ENCODE measurements at places on chromosomes 6 and 20.
A peak's percentile ranks its signal among the peaks of the same experiment; 100 is the strongest.

GRCh38 chr6:147468634-147469033 is 39.9 kb upstream of the SAMD5 start:
- no peak for DNase-seq

- no peak for DNase-seq
These were observed 2.1 kb downstream of the GABRR2 start for GRCh38 chr6:89313006-89313405.

- no peak for DNase-seq
These were observed 68.8 kb upstream of the NNAT start for GRCh38 chr20:37452236-37452635.

GRCh38 chr6:41352396-41352795 is 17.0 kb downstream of the NCR2 start:
- no peak for DNase-seq

GRCh38 chr6:11201772-11202512 is 30.5 kb downstream of the NEDD9 start:
- DNase-seq, result no peak

DNA sequence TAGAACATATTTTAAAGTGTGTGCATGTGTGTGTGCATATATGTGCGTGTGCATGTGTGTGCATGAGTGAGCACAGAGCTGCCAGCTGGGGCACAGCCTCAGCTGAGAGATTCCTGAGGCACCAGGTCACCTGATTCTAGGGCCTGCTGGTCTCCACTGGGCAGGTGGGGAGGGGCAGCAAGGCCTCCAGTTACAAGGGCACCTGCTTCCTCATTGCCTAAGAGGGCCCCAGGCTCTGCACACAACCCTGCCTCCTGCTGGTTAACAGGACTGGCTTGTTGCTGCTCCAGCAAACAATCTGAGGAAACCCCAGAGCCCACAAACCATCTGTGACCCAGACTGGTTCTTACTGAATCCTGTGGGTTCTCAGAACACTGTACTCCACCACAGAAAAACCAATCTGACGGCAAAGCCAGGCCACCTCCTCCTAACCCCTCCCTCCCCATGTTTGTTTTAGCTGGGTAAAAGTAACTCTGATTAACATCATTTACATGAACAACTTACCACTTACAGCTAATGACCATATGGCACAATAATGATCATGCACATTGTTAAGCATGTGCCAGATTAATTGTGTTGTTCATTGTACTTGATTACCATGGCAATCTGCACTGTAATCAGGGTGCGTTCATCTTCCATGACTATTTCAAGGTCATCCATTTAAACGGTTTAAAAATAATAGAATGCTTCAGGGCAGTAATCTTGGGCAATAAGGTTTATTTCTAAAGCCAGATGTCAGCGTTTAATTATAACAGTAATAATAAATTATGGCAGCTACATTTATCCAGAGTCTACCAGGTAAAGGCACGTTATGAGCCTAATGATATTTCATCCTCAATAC is 23.1 kb upstream of the UBE2J1 start:
- peak; percentile 37 for DNase-seq

DNA sequence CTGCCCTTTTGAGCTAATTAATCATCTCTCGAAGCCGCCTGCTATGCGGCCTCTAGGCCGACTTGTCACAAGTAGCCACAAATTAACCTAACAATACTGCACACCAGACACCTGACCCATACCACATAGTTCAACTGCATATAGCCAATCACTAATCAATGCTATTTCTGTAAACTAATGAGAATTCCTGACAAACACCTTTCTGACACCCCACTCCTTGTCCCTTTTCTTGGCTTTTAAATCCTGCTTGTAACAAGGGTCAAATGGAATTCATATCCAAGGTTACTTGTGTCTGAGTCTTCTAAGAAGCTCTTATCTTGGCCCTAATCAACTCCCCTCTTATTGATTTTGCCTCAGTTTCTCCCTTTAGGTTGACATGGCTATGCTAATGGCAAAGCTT is 366.1 kb downstream of the NRN1 start:
- DNase-seq, result no peak
